Activated T-cell treated with anti-CD3 and anti-CD28 coated beads, Interleukin-2, amount 50 U/mL, for 24 hours (primary cell): ENCODE measurements at places on chromosomes 2 and 18.
A peak's percentile ranks its signal among the peaks of the same experiment; 100 is the strongest.

- DNase-seq = no peak
Observed at GRCh38 chr18:34358923-34359322, 134.2 kb upstream of the NOL4 start.

- no peak for DNase-seq
Observed at GRCh38 chr2:9118383-9118960, 88.1 kb upstream of the ASAP2 start.

- peak; percentile 81 for DNase-seq
Observed at GRCh38 chr2:100416935-100417710, at the start of gene CHST10. Gene CHST10 (minus strand): TSS chr2:100417668. CDS start chr2:100406675, 10,993 bp downstream.

- DNase-seq = peak; percentile 58
Observed at GRCh38 chr2:8455236-8456150, 226.4 kb upstream of the ID2 start.

DNA sequence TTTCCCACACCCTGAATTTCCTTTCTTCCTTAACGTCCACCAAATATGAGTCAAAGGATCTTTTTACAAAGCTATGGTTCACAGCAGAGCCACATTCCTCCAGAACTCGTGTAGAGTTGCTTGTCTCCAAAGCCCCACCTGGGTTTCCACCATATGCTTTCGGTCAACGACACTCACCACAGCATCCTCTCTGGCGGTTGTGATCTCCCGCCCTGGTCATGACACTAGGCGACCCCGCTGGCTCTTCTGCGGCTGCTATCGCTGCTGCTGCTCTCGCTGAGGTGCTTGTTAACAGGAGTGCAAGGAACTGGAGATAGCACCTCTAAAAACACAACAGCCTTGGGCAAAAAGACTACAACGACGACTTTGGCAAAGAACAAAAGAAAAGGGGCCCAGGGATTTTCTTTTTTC is 340 bp downstream of the SLC40A1 start:
- peak; percentile 60 for DNase-seq

GRCh38 chr2:12636837-12637581 is 79.7 kb upstream of the TRIB2 start:
- no peak for DNase-seq

- DNase-seq = no peak
Observed at GRCh38 chr2:1891971-1892486, 147.7 kb upstream of the PXDN start.

- no peak for DNase-seq
Observed at GRCh38 chr2:100791294-100791935, 28.5 kb upstream of the NPAS2 start.
